ENCODE measurements at places on chromosomes 12 and 14.

- no peak for DNase-seq
These were observed 27.5 kb upstream of the MMP17 start for GRCh38 chr12:131800594-131801135.

- DNase-seq = no peak
These were observed 213.3 kb downstream of the EPS8 start for GRCh38 chr12:15575671-15576541.

DNA sequence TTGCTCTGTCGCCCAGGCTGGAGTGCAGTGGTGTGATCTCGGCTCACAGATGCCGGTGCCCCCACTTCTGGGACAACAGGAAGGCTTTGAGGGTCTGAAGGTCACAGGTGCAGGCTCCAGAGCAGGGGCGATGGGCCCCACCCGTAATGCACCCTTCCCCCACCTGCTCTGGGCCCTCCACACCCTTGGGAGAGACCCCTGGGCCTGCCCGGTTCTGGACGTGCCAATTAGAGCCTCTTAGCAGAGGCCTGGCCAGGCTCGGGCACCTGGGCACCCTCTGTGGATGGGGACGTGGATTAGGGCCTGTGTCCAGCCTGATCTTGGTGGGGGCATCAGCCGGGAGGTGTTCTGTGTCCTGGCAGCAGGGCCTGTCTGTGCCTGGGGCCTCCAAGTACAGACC is 62.2 kb downstream of the KIF26A start:
- no peak for DNase-seq

GRCh38 chr14:72961579-72962335 is 35.5 kb downstream of the DCAF4 start:
- peak; percentile 84 for DNase-seq

DNA sequence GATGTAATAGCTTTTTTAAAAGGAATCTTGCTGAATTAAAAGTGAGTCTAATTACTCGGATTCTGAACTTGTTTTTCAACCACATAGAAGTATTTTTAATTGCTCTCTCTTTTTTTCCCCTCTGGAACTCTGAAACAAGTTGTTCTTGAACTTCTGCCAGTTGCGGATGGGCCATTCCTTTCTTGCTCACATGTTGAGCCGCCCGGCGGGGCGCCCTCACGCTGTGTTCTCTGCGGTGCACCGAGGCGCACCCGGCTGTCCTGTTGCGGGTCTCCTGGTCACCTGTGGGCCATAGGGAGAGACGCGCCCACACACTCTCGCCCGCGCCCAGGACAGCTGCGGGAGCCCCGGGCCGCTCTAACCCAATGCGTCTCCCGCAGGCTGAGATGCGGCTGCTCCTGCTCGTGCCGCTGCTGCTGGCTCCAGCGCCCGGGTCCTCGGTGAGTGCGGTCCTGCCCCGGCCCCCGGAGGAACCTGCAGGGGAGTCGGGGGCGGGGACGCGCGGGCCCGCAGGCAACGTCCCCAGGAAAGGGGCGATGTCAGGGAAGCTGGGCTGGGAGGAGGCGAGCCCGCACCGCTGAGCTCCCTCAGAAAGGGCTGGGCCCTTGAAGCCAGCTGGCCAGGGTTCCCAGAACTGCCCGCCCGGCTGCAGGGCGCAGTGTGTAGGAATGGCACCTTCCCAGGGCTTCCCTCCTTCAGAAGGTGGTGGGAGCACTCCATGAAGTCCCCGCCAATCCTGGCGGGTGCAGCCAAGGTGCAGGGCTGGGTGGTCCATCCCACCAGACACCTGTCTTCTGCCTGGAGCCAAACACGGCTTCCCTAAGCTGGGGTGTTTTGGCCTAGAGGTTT is 2.3 kb downstream of the PAPLN start:
- peak; percentile 89 for DNase-seq

DNA sequence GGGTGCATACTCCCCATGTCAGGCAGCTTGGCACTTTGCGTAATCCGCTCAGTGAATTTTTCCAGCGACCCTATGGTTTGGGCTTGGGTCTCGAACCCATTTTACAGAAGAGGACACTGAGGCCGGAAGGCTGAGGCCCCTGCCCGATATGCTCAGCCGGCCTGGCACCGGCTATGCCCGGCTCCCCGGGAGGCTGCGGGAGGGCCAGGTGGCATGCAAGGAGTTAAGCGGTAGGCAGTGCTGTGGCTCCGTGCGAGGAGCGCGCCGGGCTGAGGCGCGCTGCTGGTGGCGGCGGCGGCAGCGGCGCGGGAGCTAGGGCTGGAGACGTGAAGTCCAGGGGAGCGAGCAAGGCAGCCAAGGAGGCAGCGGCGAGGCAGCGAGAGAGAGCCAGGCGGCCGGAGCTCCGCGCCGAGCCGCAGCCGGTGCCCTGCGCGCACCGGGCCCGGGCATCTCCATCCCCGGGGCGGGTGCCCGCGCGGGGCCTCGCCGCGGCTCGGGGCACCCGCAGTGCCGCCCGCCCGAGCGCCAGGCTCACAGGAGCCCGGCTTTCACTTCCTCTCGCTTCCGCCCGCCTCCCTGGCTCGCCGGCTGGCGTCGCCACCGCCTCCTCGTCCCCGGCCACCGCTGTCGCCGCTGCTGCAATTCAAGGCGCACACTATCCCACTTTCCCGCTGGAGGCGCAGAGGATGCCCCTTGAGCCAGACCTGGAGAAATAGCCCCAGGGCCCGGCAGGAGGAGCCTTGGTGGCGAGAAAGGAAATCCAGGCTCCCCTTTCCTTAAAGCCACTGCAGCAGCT is at the start of gene WSCD2:
Gene WSCD2, plus strand, starts transcription at position 272 of the 796 bp plus-strand sequence. CDS start 66,545 bp downstream, outside the sequence.
- DNase-seq = peak; percentile 33

DNA sequence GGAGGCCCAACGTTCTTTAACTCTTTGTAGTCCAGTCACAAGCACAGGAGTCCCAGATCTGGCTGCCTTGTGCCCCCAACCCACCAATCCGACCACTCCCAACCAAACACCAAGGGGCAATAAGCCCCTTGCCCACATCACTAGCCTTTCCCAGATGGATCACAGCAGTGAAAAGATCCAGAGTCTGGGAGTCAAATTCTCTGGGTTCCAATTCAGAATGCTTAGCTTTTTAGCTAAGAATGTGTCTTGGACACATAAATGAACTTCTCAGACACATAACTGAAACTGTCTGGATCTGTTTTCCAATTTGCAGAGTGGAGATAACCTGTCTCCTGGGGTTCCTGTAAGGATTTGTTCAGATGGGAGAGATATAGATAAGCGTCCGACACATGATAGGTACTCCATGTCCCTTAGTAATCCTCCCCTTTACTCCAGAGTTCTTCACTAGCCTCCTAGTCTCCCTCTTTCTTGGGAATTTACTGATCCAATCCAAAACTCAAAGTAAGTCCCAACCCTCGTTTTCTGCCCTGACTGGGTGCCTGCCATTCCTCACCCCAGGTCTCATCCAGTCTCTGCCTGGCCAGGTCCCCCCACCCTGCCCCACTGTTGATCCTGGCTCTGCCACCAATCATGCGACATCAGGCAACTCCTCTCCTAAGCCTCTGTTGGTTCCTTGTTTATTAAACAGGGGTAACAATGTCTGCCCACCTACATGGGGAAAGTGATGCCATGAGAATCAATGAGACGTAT is 439 bp upstream of the TNFRSF1A start:
- no peak for DNase-seq

DNA sequence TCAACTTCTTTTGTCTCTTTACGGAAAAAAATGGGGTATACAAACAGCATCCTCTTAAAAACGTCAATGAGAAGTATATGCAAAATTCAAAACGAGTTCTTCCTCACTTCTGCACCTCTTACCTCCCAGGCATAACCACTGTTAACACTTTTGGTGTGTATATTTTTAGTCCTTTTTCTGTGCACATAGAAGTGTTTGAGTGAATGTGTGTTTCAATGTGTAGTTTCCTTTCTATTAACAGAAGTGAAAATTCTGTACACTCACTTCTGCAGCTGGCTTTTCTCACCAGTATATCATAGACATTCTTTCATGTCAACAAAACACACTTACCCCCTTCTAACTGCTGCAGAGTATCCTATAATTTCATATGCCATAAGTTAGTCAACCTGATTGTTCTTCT is 5.4 kb downstream of the UBR7 start:
- no peak for DNase-seq

GRCh38 chr12:4289231-4289878 is 15.8 kb downstream of the CCND2 start:
- DNase-seq = no peak

GRCh38 chr14:77098529-77099353 is 683 bp downstream of the CIPC start:
- peak; percentile 37 for DNase-seq

- DNase-seq = peak; percentile 64
These were observed 361.6 kb downstream of the AEBP2 start for GRCh38 chr12:19800884-19801283.

DNA sequence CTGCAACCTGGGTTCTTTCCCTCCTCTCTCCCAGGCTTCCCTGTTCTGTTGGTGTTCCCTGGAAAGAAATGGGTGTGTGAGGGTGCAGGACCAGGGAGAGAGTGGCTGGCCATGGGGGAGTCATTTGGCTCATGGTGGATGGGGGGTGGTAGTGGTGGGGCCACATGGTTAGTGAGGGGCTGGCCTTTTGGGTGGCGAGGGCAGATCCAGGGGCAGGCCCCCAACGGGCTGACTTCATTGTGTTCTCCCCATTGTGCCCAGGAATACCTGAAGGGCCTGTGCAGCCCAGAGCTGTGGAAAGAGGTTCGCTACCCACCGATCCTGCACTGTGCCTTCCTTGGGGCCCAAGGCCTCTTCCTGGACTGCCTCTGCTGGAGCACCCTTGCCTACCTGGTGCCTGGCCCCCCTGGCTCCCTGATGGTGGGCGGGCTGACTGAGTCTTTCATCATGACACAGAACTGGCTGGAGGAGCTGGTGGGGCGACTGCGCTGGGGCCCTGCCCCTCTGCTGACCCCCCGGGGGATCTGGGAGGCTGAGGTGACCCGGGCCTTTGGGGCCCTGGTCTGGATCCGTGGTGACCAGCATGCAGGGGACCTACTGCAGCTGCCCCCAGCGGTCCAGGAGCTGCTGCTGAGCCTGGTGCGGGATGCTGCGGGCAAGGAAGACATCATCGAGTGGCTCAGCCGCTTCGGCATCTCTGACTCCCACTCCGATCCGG is 9.0 kb downstream of the NYNRIN start:
- no peak for DNase-seq

DNA sequence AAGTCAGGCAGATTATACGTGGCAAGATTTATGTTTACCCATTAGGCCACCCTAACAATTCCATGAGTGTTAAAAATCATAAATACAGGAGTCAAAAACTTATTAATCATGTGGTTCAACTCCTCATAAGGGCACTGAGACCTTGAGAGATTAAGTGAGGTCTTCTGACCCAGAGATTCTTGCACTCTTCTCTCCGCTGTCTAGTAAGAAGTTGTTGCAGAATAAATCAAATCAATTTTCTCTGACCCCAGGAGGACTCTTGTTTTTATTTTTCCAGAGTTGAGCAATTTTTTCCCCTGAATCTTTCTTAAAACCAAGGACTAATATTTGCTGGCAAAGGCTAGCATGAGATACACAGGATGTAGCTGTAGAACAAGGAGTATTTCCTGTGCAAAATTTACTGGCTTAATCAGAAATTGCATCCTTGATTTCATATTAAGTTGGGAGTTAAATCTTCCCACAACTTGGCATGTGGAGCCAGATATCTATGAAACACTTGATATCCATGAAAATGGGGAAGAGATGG is 90.9 kb upstream of the PTHLH start:
- no peak for DNase-seq

- DNase-seq = peak; percentile 45
These were observed 163.4 kb downstream of the SAMD4A start for GRCh38 chr14:54730156-54730961.

DNA sequence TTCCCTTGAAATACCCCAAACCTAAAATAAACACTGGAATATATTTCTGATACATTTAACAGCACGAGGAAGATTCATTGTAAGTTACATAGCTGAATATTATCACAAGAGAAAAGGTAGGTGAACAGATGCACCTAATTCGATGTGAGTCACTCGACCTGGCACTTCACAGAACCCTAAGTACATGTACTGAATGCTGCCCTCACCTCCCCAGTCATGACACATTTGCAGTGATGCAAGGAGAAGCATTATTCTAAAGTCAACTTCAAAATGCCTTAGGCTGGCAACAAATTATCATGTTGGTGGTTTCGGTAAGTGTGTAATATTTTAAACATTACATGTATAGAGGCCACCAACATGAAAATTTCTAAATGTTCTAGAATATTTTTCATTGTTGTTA is 35.2 kb upstream of the TMTC2 start:
- DNase-seq = no peak

DNA sequence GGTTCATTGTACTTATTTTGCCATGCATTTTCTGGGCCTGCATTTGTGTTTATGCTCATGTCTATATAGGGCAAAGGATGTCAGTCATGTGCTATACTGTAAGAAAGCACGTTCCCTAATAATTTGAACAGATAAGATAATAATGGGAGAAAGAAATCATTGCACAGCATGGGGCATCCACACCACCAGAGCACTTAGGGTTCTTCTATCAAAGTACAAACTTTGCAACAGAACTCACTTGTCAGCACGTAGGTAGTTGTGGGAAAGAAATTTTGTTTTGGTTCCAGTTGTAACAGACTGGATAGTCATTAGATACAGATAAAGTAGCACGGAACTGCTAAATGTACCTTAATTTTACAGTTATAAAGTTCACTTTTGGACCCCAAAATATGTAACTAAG is 10.1 kb downstream of the PPP1CC start:
- DNase-seq = no peak

DNA sequence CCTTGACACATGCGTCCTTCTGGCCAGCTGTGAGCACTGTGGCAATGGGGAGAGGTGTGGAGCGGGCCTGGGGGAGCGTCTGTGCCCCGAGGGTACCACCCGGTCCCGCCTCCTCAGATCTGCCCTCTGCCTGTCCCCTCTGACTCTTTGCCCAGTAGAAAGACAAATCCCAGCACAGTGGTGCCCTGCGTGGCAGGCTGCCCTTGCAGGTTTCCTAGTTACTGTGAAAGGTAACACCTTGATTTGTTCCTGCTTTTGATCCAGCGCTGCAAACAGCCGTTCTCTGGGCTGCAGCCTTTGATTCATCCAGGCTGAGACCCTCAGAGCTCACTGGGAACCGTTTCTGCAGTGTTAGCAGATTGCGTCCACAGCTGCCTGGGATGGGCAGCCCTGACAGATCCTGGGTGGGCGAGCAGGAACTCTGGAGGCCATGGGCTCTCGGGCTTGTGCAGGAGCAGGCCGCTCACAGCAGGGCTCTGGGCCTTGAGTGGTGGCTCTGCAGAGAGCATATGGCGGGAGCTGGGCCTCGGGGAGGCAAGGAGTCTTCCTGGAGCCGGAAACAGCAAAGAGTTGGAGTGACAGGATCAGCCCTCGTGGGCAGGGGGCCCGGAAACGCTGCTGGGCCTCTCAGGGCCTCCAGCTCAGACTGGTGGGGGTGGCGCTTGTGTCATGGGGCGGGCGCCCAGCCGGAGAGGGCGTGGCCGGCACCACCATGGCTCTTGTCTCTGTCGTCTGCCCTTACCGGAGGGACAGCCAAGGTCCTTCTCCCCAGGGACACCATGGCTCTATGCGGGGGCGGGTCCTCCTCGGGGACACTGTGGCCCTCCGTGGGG is 16.6 kb downstream of the FBRSL1 start:
- peak; percentile 66 for DNase-seq
